ENCODE measurements at places on chromosomes 6 and 20. TPM values are rescaled to one million over a fixed set of nuclear protein-coding genes. Genes with fewer than 3 reads are reported as not detected.

The BMP2 gene
- 5.7 TPM for total RNA-seq

The PBOV1 gene
- total RNA-seq = not detected

The SLC4A11 gene
- total RNA-seq = under 0.01 TPM

GRCh38 chr20:61692479-61692878 lies 373.2 kb downstream of the TAF4 start:
- no peak for DNase-seq

DNA sequence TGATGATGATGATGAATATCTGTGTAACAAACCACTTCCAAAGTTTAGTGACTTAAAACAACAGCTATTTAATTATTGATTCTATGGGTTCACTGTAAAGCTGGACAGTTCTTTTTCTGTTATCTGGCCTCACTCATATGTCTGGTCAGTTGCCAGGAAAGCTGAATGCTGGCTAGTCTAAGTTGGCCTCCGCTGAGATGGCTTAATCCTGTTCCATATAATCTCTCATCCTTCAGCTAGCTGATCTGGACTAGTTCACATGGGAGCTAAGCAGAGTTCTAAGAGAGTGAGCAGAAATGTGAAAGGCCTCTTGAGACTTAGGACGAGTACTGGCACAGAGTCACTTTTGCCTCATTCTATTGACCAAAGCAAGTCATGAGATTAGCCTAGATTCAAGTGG lies 334.7 kb upstream of the FLRT3 start:
- no peak for DNase-seq
